ENCODE measurements at places on chromosomes 11 and 22. TPM values are rescaled to one million over a fixed set of nuclear protein-coding genes. Genes with fewer than 3 reads are reported as not detected.

- H3K36me3 ChIP-seq: no peaks in the 10 kb centered on the region
- H3K27me3 ChIP-seq: no peaks in the 10 kb centered on the region
- H3K4me3 ChIP-seq: no peak overlapping the region
- no peak overlapping the region for H3K27ac ChIP-seq
- H3K4me1 ChIP-seq: no peaks in the 10 kb centered on the region
These were observed 8.7 kb downstream of the RASD2 start for GRCh38 chr22:35549328-35549727.

The CALCA gene
- not detected for total RNA-seq

The ADM2 gene
- total RNA-seq: 0.05 TPM

The MYEOV gene
- total RNA-seq: 5.3 TPM

The GAB2 gene
- total RNA-seq: 3.1 TPM

- no peaks in the 10 kb centered on the region for H3K4me1 ChIP-seq
- H3K27ac ChIP-seq: no peak overlapping the region
- no peaks in the 10 kb centered on the region for H3K27me3 ChIP-seq
These were observed 106.1 kb upstream of the CLMP start for GRCh38 chr11:123301013-123301591.

DNA sequence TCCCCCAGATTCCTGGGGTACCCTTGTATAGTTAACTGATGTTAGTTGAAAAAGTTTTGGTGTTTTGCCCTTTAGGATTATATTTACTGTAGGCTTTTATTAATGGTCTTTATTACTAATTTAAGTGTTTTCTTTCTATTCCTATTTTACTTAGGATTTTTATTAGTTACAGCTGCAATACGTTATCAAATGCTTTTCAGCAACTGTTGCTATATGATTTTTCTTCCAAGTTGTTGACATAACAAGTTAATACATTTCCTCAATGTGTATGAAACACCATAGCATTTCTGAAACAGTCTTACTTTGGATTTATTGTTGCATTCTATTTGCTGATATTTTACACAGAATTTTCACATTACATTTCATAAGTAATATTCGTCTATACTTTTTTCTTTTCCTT lies 81.2 kb upstream of the RASSF10 start:
- H3K27ac ChIP-seq: no peak overlapping the region
- no peak for DNase-seq
- no peak overlapping the region for H3K4me3 ChIP-seq
- H3K36me3 ChIP-seq: peaks cover 35% of the 10 kb centered on the region
- H3K4me1 ChIP-seq: no peaks in the 10 kb centered on the region

- no peak for DNase-seq
- H3K36me3 ChIP-seq: no peaks in the 10 kb centered on the region
- H3K27me3 ChIP-seq: no peaks in the 10 kb centered on the region
These were observed 353.7 kb downstream of the MIAT start for GRCh38 chr22:27011133-27011532.

- no peak overlapping the region for H3K4me3 ChIP-seq
- H3K27ac ChIP-seq: no peak overlapping the region
- H3K4me1 ChIP-seq: no peaks in the 10 kb centered on the region
- no peak for DNase-seq
- no peaks in the 10 kb centered on the region for H3K27me3 ChIP-seq
- no peaks in the 10 kb centered on the region for H3K36me3 ChIP-seq
These were observed 288.1 kb downstream of the TBC1D22A start for GRCh38 chr22:47050401-47051051.

GRCh38 chr11:62726156-62726914 lies 922 bp downstream of the HNRNPUL2 start:
- H3K27ac ChIP-seq: peak overlapping the region; percentile 80
- H3K4me1 ChIP-seq: peaks cover 19% of the 10 kb centered on the region
- no peak for DNase-seq
- peak overlapping the region; percentile 90 for H3K4me3 ChIP-seq
- H3K36me3 ChIP-seq: peaks cover 73% of the 10 kb centered on the region
- no peaks in the 10 kb centered on the region for H3K27me3 ChIP-seq

The IGLL1 gene
- total RNA-seq: not detected

DNA sequence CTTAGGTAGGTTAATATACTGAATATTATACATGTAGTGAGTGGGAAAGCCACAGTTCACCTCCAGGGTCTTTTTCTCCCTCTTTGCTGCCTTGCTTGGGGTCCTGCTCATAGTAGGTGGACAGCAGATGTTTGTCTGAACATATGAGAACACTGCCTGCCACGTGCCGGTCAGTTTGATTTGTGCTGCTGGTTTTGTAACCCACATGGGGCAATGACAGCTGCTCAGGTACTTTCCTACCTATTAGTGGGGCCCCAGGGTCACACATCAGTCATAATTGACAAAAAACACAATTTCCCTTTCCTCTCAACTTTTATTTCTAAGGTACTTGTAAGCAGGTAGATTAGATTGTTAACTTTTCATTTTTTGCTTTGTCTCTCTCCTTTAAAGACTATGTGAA lies 43.8 kb downstream of the BMAL1 start:
- no peak overlapping the region for H3K4me3 ChIP-seq
- H3K27ac ChIP-seq: no peak overlapping the region

GRCh38 chr11:31651822-31652221 lies 142.3 kb downstream of the ELP4 start:
- H3K4me1 ChIP-seq: peaks cover 15% of the 10 kb centered on the region
- no peaks in the 10 kb centered on the region for H3K36me3 ChIP-seq
- H3K27me3 ChIP-seq: no peaks in the 10 kb centered on the region
- no peak overlapping the region for H3K27ac ChIP-seq
- DNase-seq: no peak

The MRGPRE gene
- not detected for total RNA-seq

The CRYAB gene
- total RNA-seq: 3.1 TPM

The STX5 gene
- 45.7 TPM for total RNA-seq

- no peaks in the 10 kb centered on the region for H3K27me3 ChIP-seq
- peaks cover 20% of the 10 kb centered on the region for H3K4me1 ChIP-seq
- no peak overlapping the region for H3K27ac ChIP-seq
- no peaks in the 10 kb centered on the region for H3K36me3 ChIP-seq
- H3K4me3 ChIP-seq: no peak overlapping the region
These were observed 41.7 kb upstream of the SC5D start for GRCh38 chr11:121250843-121251242.

The RCOR2 gene
- 1.5 TPM for total RNA-seq

- no peaks in the 10 kb centered on the region for H3K36me3 ChIP-seq
- no peaks in the 10 kb centered on the region for H3K27me3 ChIP-seq
- H3K27ac ChIP-seq: no peak overlapping the region
- no peaks in the 10 kb centered on the region for H3K4me1 ChIP-seq
These were observed 1390.0 kb upstream of the RAG2 start for GRCh38 chr11:37988031-37988430.

The CDHR5 gene
- not detected for total RNA-seq

GRCh38 chr11:76317296-76317695 lies 63.6 kb downstream of the THAP12 start:
- H3K27ac ChIP-seq: no peak overlapping the region
- no peaks in the 10 kb centered on the region for H3K36me3 ChIP-seq
- no peaks in the 10 kb centered on the region for H3K4me1 ChIP-seq
- no peak for DNase-seq

The ANO9 gene
- total RNA-seq: not detected

DNA sequence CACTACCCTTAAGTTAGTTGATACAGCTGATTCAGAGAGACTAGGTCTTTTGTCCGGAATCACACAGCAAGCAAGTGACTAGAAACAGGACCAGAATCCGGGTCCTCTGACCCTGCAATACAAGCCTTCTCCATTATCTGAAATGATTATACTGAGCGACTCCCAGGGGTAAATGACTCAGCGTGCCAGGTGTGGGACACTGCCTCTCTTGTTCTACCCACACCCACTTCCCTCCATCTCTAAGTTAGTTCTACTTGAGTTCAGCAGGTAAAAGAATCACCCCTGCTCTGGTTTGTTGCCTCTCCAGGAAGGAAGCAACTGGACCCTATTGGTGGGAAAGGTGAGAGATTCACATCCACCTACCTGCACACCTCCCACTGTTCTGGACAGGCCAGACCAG lies 156.9 kb downstream of the DBX1 start:
- H3K36me3 ChIP-seq: no peaks in the 10 kb centered on the region
- no peak overlapping the region for H3K4me3 ChIP-seq
- DNase-seq: no peak
- H3K27ac ChIP-seq: no peak overlapping the region
- H3K27me3 ChIP-seq: no peaks in the 10 kb centered on the region
- H3K4me1 ChIP-seq: no peaks in the 10 kb centered on the region

The LMO2 gene
- 0.31 TPM for total RNA-seq

GRCh38 chr11:46522682-46523281 lies 71.0 kb downstream of the AMBRA1 start:
- no peak overlapping the region for H3K4me3 ChIP-seq
- H3K36me3 ChIP-seq: no peaks in the 10 kb centered on the region
- no peaks in the 10 kb centered on the region for H3K27me3 ChIP-seq

- no peaks in the 10 kb centered on the region for H3K27me3 ChIP-seq
- peak overlapping the region; percentile 10 for H3K27ac ChIP-seq
- peaks cover 66% of the 10 kb centered on the region for H3K36me3 ChIP-seq
These were observed 9.3 kb upstream of the NUP50 start for GRCh38 chr22:45154383-45154782.

- no peaks in the 10 kb centered on the region for H3K36me3 ChIP-seq
- DNase-seq: no peak
- H3K4me1 ChIP-seq: peaks cover 10% of the 10 kb centered on the region
- H3K27me3 ChIP-seq: no peaks in the 10 kb centered on the region
These were observed 29.9 kb downstream of the EIF3F start for GRCh38 chr11:8017071-8017470.

DNA sequence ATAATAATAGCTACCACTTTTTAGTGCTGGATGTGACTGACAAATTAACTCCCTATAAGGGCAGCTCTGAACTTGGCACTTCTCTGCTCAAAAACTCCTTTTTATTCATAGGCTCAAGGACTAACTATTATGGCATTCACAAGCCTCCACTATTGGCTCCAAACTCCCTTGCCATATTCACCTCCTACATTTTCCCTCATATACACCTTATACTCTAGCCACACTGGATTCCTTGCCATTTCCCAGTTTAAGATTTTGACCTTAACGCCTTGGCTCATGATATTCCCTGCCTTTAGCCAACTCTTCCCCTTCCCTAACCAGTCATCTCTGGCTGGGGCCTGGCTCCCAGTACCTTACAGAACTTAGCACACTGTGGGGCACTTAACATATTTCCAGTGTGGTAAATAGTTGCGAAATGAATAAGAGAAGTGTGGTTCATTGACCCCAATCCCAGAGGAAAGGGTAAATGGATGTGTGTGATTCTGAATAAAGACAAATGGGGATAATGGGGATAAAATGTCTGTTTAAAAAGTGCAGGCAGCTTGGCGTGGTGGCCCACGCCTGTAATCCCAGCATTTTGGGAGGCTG lies 40.0 kb upstream of the SORL1 start:
- no peak overlapping the region for H3K27ac ChIP-seq
- DNase-seq: no peak
- H3K27me3 ChIP-seq: no peaks in the 10 kb centered on the region
- H3K4me3 ChIP-seq: no peak overlapping the region

The TRIM6 gene
- 24.1 TPM for total RNA-seq

GRCh38 chr22:23402275-23403151 lies 177.6 kb downstream of the IGLL1 start:
- H3K36me3 ChIP-seq: no peaks in the 10 kb centered on the region
- H3K4me1 ChIP-seq: peaks cover 39% of the 10 kb centered on the region
- H3K27ac ChIP-seq: peak overlapping the region; percentile 54
- no peak for DNase-seq

DNA sequence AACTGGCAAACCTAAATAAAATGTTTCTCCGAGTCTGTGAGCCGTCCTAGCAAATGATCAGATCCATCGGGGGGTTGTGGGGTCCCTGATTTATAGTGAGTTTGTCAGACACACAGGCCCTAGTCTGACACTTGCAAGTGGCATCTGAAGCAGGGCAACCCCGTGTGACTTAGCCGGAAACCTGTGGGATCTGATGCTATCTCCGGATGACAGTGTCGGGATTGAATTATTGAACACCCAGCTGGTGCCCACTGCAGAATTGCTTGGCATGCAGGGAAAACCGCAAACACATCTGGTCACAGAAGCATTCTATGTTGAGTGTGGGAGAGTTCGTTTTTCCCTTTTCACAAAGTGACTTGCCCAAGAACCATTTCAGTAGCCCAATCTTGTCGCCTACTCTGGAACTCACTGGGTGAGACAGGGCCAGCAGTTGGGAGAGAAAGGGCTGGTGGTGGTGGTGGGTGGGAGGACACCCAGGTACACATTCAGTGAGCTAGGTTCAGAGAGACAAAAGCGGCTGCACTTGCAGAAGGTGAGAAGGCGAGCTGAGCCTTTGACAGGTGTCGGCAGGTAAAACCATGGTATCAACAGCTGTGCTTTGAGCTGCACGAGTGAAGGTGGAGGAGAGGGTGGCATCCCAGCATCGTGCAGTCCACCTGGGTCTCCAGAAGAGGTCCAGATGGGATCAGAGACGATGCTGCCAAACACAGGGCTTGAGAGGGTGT lies 33.7 kb upstream of the B3GAT1 start:
- H3K4me3 ChIP-seq: no peak overlapping the region
- no peaks in the 10 kb centered on the region for H3K4me1 ChIP-seq
- no peaks in the 10 kb centered on the region for H3K27me3 ChIP-seq
- no peak overlapping the region for H3K27ac ChIP-seq
- no peaks in the 10 kb centered on the region for H3K36me3 ChIP-seq

The NELL1 gene
- total RNA-seq: not detected

The TYR gene
- not detected for total RNA-seq

- DNase-seq: no peak
- H3K27ac ChIP-seq: no peak overlapping the region
- H3K27me3 ChIP-seq: no peaks in the 10 kb centered on the region
- H3K4me1 ChIP-seq: no peaks in the 10 kb centered on the region
These were observed 23.5 kb downstream of the PITPNB start for GRCh38 chr22:27895600-27895999.

The OR5P2 gene
- total RNA-seq: 0.16 TPM

The MAPK8IP1 gene
- 2.6 TPM for total RNA-seq

- H3K4me3 ChIP-seq: no peak overlapping the region
- peak overlapping the region; percentile 13 for H3K27ac ChIP-seq
- H3K27me3 ChIP-seq: no peaks in the 10 kb centered on the region
- peaks cover 19% of the 10 kb centered on the region for H3K4me1 ChIP-seq
These were observed 25.2 kb downstream of the OR51E2 start for GRCh38 chr11:4672470-4672869.

GRCh38 chr11:64793271-64794160 lies 9.5 kb downstream of the MAP4K2 start:
- H3K4me3 ChIP-seq: no peak overlapping the region
- no peak overlapping the region for H3K27ac ChIP-seq
- DNase-seq: no peak
- peaks cover 48% of the 10 kb centered on the region for H3K36me3 ChIP-seq
- no peaks in the 10 kb centered on the region for H3K4me1 ChIP-seq
- no peaks in the 10 kb centered on the region for H3K27me3 ChIP-seq

- no peaks in the 10 kb centered on the region for H3K4me1 ChIP-seq
- H3K27ac ChIP-seq: no peak overlapping the region
- no peak for DNase-seq
- peaks cover 22% of the 10 kb centered on the region for H3K27me3 ChIP-seq
- H3K36me3 ChIP-seq: no peaks in the 10 kb centered on the region
- H3K4me3 ChIP-seq: no peak overlapping the region
These were observed 37.3 kb downstream of the ABCC8 start for GRCh38 chr11:17439316-17439782.

DNA sequence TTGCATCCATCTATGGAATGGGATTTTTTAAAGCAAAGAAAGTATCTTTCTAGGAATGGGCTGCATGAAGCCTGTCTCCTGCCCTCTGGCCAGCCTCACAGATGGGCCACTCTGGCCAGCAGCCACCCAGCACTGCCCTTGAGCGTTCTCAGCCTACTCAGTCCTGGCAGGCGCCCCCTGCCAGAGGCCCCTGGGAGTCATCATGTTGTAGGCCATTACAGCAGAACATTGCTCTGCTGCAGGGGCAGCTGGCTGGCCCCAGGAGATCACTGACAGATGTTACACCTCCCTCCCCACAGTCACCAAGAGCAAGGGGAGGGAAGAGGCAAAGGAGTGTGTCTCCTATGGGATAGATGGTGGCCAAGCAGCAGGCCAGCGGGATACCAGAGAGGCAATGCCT lies 363.7 kb downstream of the NXPE2 start:
- no peaks in the 10 kb centered on the region for H3K36me3 ChIP-seq
- H3K4me1 ChIP-seq: no peaks in the 10 kb centered on the region
- no peak overlapping the region for H3K4me3 ChIP-seq
- DNase-seq: no peak
- H3K27me3 ChIP-seq: no peaks in the 10 kb centered on the region
- no peak overlapping the region for H3K27ac ChIP-seq
